ENCODE measurements at places on chromosomes 3 and 15.

DNA sequence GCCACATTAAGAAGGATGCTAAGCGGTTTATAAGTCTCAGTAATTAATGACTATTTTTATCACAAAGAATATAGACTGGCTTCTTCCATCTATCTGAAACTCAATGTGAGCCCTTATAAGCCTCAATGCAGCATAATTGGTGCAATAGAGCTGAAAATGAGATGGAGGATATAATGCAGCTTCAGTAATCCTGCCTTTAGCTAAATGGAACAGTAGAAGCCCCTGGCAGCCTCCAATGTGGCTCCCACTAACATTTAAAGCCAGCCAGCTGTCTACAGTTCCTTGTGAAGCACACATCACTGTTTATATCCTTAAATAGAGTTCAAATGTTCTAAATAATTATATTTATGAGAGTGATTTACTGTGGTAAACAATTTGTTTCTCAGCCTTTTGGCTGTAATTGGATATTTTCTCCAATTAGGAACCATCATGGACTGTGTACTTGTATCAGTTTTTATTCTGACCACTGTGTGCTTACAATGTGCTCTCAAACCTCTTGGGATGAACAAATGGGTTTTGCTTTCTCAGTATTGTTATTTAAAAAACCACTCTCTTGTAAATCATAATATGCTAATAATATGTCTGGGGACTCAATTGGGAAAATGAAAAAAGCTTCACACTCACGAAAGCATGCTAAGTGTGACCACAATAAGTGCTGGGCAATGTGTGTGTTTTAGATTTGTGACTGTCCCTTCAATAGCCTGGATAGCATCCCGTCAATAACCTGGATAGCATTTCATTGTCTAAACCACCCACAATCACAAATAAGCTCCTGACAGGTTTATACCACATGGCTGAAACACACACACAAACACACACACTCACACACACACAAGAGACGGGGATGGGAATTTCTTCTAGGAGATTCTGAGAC, 366.6 kb downstream of the GBE1 start:
- no peak for DNase-seq

DNA sequence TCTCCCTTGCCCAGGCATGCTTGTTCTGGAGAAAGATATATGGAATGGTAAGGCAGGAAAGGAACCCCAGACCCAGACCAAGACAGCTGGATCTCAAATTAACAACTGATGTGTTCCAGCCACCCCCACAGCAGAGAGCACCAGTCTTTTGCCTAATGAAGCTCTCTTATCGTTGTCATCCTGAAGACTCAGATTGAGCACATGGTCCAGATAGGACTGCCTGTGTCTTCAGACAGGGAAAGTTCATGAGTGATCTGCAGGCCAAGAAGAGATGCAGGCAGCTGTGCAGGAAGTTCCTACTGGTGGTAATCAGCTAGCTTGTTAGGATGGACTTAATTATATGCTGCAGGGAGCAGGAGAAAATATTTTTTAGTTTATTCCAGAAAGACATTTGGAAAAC, 53.3 kb downstream of the PPP2R3A start:
- DNase-seq: no peak

GRCh38 chr3:126552688-126553283, 5.9 kb downstream of the C3orf22 start:
- no peak for DNase-seq

GRCh38 chr3:26118165-26118564, 328.3 kb downstream of the OXSM start:
- DNase-seq: no peak

DNA sequence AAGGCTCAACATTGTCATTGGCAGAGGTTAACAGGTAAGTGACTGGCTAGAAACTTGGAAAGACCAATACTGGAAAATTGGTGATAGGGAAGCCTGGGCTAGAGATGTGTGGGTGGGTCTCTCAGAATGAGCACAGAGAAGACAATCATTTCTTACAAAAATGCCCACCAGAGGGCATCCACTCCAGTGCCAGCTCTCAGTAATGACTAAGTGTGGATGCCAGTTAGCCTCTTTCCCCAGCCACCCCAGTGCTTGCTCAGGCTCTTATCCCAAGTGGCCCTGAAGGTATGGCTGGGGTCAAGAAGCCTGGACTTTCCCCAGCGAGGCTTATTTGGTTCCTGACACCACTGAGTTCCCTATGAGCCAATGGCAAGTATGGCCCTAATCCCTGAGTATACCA, 115.9 kb upstream of the ST8SIA2 start:
- DNase-seq: no peak

DNA sequence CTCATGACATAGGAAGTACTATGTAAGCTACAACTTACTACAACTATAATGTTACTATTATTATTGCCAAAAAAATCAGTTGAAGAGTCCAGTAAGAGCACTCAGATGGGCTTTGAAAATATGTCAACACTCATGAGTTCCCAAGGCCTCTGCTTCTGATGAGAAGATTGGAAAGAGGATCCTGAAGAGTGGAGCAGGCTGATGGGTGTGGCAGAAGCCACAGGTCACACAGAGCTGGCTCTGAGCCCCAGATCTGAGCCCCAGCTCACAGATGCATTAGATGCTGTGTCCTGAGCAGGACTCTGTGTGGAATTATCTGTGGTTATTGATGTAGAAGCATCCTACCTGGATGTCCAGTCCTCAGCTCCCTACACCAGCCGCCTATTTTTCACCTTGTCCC, 65.6 kb downstream of the SPSB4 start:
- no peak for DNase-seq

GRCh38 chr3:194000100-194000499, 135.8 kb upstream of the HES1 start:
- no peak for DNase-seq

GRCh38 chr3:128196647-128197046, 43.4 kb downstream of the EEFSEC start:
- no peak for DNase-seq

DNA sequence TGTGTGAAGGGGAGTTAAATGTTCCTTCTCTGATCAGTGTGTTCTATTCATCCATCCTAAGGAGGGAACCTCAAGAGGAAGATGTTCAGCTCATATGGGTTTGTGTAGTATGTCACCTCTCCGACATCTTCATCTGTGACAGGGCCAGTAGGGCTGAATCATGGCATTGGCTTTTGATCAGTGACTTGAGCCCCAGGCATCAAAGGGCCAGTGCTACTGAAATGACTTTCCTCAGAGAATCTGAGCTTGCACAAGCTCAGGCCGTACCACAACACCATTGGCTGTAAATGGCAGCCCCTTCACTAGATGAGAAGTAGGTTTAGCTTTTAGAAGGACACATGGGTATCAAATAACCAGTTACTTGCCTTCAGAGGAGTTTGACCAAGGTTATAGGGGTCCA, 183.2 kb upstream of the NR2E3 start:
- no peak for DNase-seq

DNA sequence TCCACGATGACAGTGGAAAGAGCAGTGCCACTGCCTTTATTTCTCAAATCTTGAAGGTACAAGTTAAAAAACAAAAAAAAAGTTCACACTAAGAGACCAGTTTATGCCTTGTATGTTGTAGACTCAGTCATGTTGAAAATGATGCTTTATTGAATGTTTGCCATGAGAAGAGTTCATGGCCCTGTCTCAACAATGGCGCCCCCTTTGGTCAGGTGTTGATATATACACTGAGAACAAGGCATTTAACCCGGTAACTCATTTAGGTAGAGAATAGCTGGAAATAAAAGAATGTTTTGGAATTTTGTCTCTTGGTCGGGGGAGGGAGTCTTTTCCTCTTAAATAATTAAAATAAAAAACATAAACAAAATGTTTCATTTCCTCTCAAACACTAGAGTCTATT, 145.6 kb upstream of the SLC2A2 start:
- no peak for DNase-seq

DNA sequence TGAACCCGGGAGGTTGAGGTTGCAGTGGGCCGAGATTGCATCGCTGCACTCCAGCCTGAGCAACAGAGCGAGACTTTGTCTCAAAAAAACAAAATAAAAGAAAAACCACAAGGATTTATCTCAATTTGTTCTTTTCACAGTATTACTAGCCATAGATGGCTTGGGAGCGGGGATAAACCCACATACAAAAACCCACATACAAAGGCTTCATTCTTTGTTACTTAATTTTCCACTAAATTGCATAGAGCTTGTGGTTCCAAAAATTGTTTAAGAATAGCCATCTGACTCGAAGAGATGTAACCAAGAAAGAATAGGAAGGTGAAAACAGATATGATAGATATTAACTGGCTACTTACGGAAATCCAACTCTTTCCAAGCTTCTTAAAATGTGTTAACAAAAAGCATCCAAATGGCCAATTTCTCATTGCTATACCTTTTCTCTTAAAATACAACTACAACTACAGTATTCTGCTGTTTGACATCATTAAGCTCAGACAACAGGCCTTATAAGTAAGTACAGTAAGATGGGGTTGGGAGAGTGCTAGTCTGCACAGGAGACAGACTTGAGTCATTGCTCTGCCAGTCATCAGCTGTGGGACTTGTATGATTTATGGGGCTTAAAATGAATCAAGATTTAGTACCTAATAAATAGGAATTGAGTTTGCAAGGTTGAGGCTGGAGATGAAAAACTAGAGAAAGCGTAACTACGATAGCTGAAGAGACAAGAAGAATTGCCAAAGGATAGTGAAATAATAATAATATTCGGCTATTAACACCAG, 96.6 kb upstream of the PLXND1 start:
- DNase-seq: no peak

- no peak for DNase-seq
Observed at GRCh38 chr15:51155891-51156290, 61.2 kb upstream of the TNFAIP8L3 start.

GRCh38 chr3:32460031-32460749, 42.5 kb downstream of the CMTM6 start:
- no peak for DNase-seq

DNA sequence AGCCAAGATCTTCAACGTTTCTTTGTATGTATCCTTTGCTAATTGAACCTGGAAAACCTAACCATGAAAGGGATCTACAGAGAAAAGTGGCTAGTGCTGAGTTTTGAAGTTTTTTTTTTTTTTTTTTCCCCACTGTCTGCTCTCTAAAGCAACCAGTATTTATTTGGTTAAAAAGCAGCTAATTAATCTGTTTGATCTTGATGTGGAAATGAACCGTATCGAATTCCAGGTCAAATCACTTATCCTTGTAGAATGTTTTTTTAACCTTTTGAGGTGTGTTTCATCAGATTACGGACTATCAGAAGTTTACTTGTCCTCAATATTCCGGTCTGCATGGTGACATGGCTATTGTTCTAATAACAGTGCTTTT, 117.2 kb downstream of the FNDC3B start:
- no peak for DNase-seq

DNA sequence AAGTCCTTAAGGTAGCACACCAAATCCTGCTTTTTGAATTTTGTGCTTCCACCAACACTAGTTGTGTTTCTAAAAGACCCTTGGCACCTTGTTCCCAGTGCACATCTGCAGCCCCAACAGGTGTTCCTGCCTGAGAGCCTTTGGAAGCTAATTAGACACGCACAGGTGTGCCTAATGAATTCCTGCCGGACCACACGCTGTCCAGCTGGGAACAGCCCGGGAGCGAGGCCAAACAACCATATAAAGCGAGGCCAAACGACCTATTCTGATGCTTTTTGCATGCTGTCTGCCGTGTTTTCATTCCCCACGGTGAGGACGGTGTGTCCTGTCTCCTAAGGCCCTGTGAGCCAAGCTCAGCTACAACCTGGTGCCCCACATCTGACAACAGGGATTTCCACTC, 99.5 kb downstream of the ATG7 start:
- no peak for DNase-seq

- no peak for DNase-seq
Observed at GRCh38 chr15:56739964-56740640, 6.8 kb upstream of the ZNF280D start.

- no peak for DNase-seq
Observed at GRCh38 chr3:48804930-48805329, 42.7 kb downstream of the PRKAR2A start.

GRCh38 chr15:47951781-47952180, 169.0 kb upstream of the SLC24A5 start:
- no peak for DNase-seq

- DNase-seq: no peak
Observed at GRCh38 chr3:148707601-148708380, 10.1 kb downstream of the AGTR1 start.

GRCh38 chr3:143685491-143685890, 162.8 kb downstream of the SLC9A9 start:
- DNase-seq: no peak

GRCh38 chr15:101664303-101664913, 12.2 kb upstream of the TM2D3 start:
- DNase-seq: no peak

DNA sequence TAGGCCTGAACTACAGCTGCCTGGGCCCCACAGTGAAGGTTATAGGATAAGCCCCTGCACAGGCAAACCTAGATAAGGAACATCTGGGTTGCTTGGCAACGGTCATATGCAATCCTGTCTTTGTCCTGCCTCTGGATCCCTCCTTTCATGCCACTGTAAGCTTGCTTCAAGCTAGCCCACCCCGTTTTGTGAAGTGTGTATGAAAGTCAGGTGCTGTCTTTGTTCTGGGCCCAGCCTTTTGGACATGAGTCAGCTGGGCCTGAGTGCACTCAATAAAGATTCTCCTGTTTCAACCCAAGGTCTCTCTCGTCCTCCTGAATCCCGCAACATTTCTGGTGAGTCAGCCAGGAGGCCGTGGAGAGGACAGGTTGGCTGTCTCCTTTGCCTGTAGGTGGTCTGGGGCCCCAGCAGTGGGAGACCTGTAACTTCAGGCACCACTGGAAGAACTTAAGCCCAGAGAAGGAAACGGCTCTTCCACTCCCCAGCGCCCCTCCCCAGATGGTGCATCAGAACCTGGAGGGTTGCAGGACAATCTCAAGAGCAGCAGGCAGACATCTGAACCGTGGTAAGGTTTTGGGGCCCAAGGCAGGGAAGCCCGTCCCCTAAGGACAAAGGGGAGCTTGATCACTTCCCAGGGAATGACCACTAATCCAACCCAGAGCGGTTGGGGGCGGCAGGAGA, 8.3 kb upstream of the SLC9C1 start:
- no peak for DNase-seq

GRCh38 chr15:65081270-65081669, 4.7 kb downstream of the KBTBD13 start:
- no peak for DNase-seq
